ENCODE measurements at places on chromosomes 5 and 9.

DNA sequence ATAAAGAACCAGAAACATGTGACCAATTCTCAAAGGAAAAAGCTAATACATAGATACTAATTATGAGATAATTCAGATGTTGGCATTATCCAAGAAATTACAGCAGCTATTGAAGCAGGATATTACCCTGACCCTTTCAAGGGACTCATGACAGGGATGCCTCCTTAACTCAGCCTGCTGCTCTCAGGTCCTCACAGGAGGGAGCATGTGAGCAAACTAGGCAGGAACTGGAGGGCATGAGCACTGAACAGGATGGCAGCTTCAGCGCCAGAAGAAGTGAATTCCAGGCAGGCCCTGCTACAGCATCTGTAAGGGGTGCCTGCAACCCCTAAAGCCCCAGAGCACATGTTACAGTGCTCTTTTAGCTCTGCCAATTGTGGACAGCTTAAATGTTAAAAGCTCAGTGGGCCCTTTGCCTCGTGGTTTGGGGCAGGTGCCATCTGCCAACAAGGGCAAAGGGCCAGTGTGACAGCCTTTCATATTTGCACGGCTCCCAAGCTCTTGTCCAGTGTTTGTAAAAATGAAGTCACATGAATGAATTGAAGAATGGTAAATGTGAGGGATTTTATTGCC, 464.7 kb upstream of the COX7C start:
- DNase-seq, result no peak

DNA sequence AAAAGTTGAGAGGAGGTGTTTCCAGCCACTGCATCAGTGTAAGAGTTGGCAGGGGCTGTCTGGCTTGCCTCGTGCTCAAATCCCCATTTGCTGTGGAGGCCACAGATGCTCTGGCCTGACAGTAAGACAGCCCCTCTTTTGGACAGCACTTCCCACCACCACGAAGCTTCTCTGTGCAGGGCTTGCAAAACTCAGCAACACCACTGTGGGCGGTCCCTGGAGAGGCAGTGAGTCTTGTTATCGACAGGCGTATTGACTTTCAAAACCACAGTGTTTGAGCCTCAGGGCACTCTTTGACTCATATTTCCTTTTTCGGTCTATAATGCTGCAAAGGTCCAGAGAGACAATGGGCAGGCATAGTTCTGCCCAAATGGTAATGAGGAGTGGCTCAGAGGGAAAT, 539.5 kb downstream of the EBF1 start:
- peak; percentile 39 for DNase-seq

GRCh38 chr9:29685531-29685930, 2112.2 kb upstream of the C9orf72 start:
- DNase-seq, result no peak

DNA sequence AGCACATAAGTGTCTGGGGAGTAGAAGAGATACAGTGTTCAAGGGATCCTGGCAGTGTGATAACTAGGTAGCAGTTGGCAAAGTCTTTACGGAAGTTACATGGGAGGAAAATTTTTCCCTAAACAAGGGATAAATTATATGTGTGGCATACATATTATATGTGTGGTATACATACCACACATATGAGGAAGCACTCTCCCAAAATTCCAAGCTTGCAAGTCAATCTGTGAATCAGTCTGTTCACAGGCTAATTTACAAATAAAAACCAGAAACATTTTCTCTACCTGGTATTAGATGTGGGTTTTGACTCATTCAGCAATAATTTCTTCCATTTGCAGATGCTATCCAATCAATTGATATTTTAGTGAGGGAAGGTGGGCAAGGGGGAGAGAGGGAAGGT, 110.0 kb downstream of the ISOC1 start:
- peak; percentile 42 for DNase-seq

DNA sequence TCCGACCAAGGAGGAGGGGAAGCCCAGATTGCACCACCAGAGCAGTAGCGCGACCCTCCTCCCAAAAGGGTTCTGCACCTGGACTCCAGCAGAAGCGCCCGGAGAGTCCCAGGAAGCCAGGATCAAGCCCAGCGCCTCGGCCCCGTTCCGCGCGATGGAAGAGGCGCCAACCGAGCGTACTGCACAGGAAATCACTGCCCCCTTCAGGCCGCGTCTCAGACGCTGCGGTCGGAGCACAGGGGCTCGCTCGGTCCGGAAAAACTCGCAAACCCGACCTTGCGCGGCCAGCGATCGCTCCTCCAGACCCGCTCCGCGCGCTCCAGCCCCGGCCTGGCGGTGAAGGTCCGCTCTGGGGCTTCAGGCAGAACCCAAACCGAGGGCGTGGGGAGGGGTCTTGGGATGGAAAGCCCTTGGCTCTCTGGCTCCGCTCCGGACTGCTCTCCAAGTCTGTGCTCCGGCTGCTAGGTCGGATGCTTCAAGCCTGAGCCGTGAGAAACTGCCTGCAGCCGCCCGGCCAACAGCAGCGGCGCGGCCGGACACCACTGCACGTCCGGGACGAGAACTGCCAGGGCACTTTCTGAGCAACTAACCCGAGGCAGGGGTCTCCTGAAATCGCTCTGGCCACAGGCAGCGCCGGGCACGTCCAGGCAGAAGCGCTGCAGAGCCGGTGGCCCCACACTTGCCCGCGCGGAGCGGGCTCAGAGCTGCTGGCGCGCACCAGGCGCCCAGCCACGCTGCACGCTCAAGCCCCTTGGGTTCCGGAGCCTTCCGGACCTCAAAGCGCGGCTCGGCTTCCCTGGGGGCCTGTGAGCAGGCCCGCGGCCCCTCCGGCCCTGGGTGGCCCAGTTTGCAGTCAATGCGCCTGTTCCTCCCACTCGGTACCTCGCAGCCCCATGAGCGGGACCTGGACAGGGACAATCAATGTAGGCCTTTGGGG, 1.3 kb downstream of the GABBR2 start:
- peak; percentile 60 for DNase-seq

DNA sequence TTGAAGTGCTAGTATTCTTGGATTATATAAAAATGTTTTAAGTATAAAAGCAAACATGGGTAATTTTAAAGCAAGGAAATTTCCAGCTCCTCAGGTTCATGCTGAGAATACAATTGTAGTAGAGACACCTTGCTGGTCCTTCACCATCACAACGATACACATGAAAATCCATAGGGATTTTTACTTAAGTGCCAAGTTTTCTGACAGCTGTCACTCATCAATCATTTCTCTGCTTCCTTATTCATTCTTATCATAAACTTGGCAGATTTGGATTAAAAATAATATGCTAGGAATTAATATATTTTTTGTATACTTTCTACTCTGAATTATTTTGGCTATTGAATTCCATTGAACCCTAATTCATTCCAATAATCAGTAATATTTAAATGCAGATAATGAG, 167.9 kb upstream of the PTGER4 start:
- DNase-seq, result no peak

DNA sequence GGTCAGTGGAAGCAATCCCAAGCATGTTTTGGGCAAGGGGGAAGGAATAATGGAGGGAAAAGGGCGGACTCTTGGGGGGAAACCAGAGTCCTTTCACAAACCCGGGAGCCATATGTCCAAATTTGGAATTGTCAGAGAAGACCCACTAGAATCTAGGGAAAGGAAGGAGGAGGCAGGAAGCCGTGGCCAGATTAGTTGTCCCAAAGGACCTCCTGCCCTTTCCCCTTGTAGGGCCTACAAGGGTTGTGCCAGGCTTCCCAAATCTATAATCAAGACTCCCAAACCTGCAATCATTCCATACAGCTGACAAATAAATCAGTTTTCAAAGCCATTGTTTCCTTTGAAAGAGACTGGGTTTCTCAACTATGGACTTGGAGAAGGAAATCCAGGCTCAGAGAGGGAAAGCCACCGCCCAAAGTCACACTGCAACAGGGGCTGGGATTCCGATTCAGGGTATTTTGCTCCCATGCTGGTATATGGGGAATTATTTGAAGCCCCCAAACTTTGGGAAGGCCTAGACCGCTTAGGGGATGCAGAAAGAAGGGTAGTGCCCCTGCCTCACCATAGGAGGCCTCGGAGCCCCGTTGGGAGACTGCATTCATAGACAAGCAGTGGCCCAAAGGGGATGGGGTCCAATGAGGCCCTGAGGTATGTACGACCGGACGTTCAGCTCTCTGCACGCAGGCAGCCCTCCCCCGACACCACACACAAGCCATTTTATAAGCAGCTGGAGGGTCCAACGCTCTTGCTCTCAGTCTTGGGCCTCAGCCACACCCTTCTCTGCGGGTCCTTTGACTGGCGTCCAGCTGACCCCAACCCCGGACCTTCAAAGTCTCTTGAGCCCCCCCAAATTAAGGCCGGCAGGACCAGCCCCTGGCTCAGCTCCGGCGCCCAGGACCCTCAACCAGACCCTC, 815 bp downstream of the ANXA6 start:
- DNase-seq, result peak; percentile 58

DNA sequence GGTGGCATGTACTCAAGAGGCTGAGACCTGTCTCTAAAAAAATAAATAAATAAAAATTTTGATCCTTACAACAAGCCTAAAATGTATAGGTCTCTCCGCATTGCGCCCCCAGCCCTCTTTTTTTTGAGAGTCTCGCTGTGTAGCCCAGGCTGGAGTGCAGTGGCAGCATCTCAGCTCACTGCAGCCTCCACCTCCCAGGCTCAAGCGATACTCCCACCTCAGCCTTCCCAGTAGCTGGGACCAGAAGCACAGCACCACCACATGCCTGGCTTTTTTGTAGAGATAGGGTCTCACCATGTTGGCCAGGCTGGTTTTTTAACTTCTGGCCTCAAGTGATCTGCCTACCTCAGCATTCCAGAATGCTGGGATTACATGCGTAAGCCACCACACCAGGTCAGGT, 2.2 kb upstream of the GARIN3 start:
- DNase-seq, result no peak

DNA sequence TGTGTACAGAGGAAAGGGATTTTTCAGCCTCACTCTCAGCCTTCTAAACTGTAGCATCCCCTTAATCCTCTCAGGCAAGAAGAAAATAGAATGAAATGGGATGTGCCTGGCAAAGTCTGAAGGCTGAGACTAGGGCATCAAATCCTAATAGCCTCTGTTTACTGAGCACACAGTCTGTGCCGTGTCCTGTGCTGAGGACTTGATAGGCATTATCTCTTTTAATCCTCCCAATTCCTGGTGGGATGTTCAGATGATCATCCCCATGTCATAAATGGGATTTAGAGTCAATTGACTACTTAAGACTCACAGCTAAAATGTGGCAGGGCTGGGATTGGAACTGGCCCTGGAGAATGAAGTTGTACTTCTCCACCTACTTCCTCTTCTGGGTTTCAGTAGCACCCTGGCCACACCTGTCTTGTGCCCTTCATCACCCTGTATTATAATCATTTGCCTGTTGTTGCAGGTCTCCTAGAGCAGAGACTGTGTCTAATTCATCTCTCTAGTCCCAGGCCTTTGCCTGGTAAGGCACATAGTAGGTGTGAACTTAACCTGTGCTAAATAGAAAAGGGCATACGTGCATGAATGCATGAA, 81.0 kb downstream of the WWC1 start:
- no peak for DNase-seq

- no peak for DNase-seq
These were observed 279.4 kb downstream of the CWC27 start for GRCh38 chr5:65047948-65048690.

GRCh38 chr5:76337953-76338451, 65.1 kb upstream of the IQGAP2 start:
- DNase-seq, result peak; percentile 58

DNA sequence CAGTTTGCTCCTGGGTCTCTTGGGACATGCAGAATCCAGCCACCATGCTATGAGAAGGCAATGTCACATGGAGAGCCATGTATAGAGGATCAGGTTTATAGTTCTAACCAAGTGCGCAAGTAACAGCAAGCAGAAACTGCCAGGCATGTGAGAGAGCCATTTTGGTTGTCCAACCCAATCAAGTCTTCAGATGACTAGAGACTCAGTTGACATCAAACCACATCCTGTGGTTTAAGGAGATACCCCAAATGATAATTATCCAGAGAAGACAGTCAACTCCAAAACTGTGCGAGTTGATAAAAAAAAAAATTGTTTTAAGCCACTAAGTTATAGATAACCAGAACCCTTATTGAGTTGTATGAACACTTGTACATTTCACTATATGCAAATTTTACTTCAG, 40.2 kb downstream of the TMEM232 start:
- DNase-seq, result no peak

DNA sequence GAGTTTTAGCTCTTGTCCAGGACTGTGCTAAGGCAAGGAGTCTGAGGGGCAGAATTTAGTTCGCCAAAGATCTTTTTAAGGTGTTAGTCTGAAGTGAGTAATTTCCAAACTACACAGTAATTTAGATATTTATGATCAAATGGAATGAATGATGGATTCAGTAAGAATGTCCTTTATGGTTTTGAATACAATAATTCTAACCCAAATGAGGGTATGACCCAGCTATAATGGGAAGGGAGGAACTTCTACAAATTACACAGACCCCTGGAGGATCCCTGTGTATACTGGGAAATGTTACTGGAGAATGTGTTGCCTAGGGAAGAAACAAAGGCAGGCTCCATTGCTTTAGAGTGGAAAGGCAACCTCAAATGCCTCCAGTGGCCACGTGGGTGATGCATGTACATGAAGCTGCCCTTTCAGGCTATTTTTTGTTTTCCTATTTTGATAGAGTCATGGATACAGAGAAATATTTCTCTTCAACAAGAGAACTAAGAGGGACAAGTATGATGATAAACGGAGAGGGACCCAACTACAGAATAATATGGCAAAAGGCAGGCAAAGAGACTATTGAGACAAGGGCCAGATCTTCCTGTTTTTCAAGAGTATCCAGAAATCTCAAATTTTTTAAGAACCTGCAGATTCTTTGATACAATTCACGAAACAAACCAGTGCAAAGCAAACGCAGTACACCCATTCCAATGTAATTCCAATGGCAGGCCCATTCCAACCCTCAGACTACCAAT, 25.4 kb downstream of the SLC1A3 start:
- DNase-seq, result no peak

- DNase-seq, result peak; percentile 42
These were observed 219.2 kb downstream of the AGTPBP1 start for GRCh38 chr9:85522459-85523092.

GRCh38 chr9:30120666-30121065, 2263.8 kb upstream of the ACO1 start:
- DNase-seq, result no peak

DNA sequence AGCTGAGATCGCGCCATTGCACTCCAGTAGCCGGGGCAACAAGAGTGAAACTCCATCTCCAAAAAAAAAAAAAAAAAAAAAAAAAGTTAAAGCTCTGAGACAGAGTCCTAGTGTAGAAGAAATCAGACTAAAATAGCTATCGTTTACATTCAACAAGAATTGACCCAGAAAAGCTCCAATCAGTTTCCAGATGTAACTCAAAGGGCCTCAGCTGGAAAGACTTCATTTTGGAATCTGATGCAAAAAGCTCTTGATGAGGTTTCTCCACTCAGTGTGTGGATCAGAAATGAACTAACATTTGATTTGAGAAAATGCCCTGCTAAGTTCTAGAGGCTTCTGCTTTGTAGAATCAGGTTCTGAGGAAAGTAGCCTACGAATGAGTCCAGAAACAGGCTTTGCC, 7.2 kb upstream of the C1QTNF2 start:
- DNase-seq, result no peak
